Activated naive CD4-positive, alpha-beta T cell treated with Interleukin-2 at 50 U/mL for 16 hours (primary cell): ENCODE measurements at places on chromosomes 16 and 17.

GRCh38 chr16:3857189-3858043 lies 23.1 kb downstream of the CREBBP start:
- DNase-seq, result no peak

DNA sequence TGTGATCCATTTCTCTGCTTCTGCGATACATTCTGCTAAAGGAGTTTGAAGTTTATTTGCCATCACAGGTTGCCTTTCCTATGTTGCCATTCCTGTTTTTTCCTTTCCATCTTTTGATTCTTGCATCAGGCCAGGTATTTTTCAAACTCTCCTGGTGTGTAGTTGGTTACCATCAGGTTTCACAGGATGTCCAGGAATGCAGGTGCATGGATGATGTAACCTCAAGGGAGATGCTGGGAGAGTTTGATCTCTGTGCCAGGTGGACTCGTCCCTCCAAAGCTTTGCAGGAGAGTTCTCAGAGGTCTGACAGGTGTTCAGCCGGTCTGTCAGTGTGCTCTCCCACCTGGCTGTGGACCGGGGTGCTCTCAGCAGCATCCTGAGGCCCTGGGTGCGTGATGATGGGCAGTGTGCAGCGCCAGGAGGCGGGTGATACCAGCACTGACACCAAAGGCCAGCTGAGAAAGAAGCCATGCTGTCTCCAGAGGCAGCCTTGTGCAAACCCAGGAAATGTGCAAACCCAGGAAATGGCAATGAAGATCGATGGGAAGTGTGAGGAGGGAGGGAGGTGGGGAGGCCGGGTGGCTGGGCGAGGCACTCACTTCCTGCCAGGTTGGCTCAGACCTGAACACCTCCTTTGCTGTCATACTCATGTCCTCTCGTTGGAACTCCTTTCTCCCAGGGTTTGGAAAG lies 1.7 kb downstream of the ATP2C2 start:
- DNase-seq, result no peak

DNA sequence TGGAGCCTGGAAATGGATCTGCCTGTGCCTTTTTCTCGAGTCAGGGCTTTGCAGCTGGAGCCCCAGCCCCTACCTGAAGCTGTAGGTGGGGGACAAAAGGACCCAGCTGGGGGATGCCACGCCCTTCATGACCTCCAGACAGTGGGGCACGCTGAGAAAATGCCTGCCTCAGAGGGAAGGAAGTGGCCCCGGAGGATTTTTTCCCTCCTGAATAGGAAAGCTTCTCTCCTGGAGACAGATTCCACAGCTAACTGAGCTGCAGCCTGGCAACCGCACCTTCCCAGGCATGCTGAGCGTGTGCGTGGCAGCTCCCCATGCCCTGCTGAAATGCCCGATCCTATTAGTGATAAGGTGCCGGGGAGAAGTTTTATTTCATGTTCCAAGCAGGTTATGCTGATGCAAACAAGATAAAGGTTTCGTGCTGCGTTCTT lies 58.0 kb downstream of the AIPL1 start:
- DNase-seq, result no peak

GRCh38 chr17:72578817-72579470 lies 458.1 kb downstream of the SOX9 start:
- no peak for DNase-seq

DNA sequence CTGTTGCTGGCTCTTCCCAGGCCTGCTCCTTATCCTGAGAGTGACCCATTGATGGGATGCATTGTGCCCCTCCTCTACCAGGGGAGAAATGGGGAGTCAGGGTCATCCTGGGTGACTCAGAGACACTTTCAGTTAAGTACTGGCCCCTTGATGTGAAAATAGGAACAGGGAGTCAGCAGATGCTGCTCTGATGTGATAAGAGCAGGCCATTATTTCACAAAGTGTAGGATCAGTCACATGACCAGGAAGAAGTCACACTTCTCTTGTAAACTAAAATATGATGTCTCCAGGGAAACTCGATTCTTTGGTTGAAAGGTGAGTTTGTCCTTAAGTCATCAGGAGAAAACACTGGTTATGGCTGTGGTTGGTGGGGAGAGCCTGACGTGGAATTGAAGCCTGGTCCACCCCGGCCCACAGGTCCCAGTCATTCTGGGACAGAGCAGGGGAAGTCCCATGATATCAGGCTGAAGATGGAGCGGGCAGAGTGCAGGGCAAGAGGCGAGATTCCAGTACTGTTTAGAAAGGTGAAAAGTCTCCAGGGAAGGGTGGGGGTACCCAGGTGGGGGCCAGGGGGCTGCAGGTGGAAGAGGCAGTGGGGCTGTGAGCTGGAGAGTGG lies 88.6 kb upstream of the NLRP1 start:
- no peak for DNase-seq

GRCh38 chr17:7445619-7445968 lies 733 bp downstream of the CHRNB1 start:
- peak; percentile 36 for DNase-seq

GRCh38 chr17:16551878-16552636 lies 16.9 kb downstream of the ZNF287 start:
- no peak for DNase-seq

DNA sequence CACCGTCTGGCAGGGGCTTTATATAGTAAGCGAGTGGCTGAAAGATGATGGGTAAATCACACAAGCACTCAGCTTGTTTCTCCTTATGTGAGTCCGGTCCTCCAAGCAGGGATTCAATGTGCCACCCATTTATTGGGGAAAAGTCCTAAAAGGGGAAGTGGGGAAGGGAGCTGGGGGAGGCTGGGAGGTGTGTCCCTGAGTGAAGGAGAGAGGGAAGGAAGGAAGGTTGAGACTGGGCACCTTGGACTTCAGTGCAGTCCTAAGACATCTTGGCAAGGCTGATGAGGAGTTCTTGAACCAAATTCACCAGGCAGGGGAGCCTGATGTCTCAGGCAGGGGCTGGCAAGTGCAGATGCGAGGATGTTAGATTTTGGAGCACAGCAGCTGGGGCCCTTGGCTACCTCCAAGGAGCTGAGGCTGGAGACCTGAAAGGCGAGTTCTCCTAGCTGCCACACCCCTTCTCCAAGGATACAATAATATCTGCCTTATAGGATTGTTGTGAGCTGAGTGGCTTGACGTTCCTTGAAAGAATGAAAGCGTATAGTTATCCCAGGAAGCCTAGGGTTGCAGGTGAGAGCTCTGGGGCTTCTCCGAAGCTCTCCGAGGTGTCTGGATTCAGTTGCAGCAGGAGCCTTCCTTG lies 23.0 kb upstream of the CYLD start:
- no peak for DNase-seq

- DNase-seq, result no peak
Observed at GRCh38 chr17:42598905-42599304, 10.3 kb downstream of the RETREG3 start.

GRCh38 chr17:48596735-48597527 lies 3.4 kb upstream of the HOXB5 start:
- no peak for DNase-seq

- no peak for DNase-seq
Observed at GRCh38 chr17:76079535-76079955, 563 bp downstream of the ZACN start.

DNA sequence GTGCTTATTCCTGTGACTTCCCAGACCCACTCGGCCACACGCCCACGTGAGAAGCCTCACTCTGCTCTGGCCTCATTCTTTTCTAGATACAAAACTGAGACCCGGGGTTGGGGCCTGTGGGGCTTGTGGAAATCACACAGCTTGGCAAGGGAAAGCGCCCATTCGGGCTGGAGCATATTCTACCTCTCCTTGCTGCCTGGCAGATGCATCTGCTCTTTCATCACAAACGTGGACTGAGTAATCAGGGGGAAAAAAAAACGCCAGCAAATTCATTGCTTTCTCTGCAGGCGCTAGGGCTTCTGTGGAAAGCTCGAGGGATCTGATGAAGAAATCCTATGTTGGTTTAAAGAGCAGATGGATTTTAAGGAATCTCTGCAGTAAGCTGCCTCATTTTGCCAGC lies 44.4 kb downstream of the DNAH9 start:
- DNase-seq, result no peak

GRCh38 chr17:77212833-77213777 lies 72.3 kb downstream of the SEC14L1 start:
- no peak for DNase-seq

DNA sequence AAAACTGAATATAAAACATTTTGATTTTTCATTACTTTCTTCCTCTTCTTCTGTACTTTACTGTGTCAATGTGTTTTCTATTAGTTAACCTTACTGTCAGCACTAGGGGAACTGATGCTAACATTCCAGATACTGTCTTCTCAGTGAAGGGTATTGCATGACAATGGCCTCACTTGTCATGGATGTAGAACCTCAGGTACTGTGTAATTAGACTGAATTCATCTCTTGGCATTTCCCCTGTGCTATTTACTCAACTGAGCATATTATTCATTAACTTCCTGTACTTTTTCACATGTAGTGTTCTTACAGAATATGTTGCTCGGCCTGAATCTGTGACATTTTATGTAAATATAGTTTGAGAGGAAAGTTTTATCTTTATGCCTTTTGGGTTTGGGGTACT lies 237.0 kb downstream of the CA10 start:
- no peak for DNase-seq

DNA sequence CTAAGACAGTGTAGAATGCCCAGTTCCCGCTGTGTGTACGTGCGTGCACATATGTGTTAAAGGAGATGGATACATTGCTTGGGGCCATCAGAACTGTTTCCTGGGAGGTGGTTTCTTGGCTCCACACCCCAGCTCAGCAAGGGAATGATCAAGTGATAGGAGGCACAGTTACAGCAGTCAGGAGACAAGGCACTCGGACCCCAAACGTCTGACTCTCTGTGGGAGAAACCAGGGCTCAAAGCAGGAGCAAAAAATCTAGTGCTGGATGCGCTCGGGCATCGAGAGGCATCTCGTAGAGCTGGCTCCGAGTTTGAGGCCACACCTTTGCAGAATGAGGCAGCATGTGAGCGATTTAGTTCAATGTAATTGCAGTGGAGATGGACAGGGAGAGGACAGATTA lies 71.9 kb downstream of the RBBP6 start:
- no peak for DNase-seq

GRCh38 chr16:3509470-3509928 lies 8.7 kb downstream of the CLUAP1 start:
- DNase-seq, result peak; percentile 74

- DNase-seq, result no peak
Observed at GRCh38 chr16:71762186-71762585, 37.7 kb upstream of the PHLPP2 start.

GRCh38 chr17:28370035-28370743 lies at the start of gene VTN:
TSS of gene VTN (minus strand) at chr17:28370307. CDS start at chr17:28370203, 104 bp downstream.
- no peak for DNase-seq

DNA sequence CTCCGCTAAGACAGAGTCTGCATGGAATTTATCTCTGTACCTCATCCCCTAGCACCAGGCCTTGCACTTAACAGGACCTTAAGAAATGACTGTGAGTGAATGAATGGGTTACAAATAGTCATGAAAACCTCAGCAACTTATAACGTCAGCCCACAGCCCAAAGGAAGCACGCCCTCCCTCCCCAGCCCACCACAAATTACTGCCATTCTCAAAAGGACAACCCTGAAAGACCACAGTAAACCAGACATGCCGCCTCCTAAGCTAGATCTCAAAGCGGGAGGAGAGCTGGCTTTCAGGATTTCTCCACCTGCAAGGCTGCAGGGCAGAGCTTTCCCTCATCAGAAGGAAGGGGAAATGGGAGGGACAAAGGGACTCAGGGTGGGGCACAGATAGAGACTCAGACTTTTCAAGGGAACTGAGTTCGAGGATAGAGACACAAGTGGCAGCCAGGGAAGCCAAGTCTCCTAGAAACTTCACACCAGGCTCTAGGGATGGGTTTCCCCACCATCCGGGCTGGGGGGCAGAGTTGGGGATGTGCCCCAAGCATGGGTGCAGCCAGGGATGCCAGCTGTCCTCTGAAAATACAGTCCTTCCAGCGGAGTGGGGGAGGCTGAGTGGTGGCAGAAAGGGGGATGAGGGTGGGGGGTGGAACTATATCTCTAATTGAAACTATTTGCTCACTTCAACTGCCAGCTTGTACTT lies 56.7 kb downstream of the PLXDC1 start:
- peak; percentile 16 for DNase-seq

- no peak for DNase-seq
Observed at GRCh38 chr17:44438636-44439035, 49.2 kb upstream of the ITGA2B start.

- DNase-seq, result no peak
Observed at GRCh38 chr16:12160815-12161550, 184.4 kb downstream of the SNX29 start.

- no peak for DNase-seq
Observed at GRCh38 chr17:81428516-81428915, 33.3 kb downstream of the BAHCC1 start.

DNA sequence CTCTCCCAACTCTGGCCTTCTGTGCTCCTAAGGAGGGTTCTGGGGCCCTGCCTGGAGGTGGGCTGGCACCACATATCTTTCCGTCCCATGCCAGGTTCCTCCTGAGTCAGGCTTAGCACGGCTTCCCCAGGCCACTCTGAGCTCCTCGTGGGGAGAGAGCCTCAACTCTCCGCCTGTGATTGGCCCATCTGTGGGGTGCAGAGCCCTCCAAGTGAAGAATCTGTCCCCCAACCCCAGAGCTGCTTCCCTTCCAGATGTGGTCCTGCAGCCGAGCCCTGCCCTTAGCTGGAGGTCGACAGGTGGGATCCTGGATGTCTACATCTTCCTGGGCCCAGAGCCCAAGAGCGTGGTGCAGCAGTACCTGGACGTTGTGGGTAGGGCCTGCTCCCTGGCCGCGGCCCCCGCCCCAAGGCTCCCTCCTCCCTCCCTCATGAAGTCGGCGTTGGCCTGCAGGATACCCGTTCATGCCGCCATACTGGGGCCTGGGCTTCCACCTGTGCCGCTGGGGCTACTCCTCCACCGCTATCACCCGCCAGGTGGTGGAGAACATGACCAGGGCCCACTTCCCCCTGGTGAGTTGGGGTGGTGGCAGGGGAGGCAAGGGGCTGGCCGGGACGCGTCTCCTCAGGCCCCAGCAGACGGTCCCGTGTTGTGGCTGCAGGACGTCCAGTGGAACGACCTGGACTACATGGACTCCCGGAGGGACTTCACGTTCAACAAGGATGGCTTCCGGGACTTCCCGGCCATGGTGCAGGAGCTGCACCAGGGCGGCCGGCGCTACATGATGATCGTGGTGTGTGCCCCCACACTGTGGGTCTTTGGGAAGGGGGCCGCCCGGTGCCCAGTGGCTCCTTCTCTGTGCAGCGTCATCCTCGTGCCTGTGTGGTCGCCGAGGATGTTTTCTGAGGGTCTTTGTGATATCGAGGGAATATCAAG lies 6.9 kb downstream of the GAA start:
- no peak for DNase-seq

- no peak for DNase-seq
Observed at GRCh38 chr17:56244268-56244890, 91.1 kb downstream of the ANKFN1 start.

GRCh38 chr17:15431766-15432165 lies 35.7 kb downstream of the CDRT4 start:
- no peak for DNase-seq
